Natural killer cell (primary cell): ENCODE measurements at places on chromosomes 5 and 9. TPM values are rescaled to one million over a fixed set of nuclear protein-coding genes. Genes with fewer than 3 reads are reported as not detected.

GRCh38 chr9:71648453-71648852 is 119.9 kb downstream of the CEMIP2 start:
- H3K27me3 ChIP-seq: no peaks in the 10 kb centered on the region
- H3K4me1 ChIP-seq: peaks cover 22% of the 10 kb centered on the region
- no peak overlapping the region for H3K27ac ChIP-seq
- DNase-seq: no peak
- H3K36me3 ChIP-seq: no peaks in the 10 kb centered on the region

DNA sequence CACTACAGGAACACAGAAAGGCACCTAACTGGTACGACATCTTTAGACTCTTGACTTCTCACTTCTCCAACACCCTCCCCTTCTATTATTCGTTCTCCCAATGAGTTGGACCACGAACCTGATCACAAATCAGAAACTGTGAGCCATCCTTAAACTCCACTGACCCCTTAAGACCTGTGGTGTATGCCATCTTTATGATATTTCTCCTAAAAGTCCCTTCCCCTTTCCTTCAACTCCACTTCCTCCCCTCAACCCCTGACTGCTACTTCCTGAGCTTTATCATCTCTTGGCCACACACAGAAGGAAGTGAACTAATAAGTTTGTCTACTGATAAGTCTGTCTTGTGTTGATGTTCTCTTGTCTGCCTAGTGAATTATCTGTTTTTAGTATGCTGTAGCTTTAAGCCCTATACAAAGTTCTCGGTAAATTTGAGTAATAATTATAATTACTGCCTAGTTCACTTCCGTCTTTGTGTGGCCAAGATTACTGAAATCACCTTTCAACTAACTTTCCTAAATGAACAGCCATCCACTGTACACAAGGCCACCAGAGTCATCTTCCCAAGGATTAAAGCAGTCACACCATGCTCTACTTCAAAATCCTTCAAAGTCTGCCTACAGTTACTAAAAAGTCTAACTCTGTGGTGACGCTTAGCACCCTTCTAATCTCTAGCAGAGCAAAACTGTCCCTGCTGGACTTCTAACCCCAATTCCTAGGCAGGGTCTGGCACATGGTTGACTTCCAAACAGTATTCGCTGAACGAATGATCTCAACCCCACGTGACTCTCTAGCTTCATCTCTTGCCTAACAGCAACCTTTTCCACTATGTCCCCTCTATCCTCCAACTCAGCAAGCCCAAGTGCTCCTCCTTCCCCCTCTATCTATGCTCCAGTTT is 23.2 kb downstream of the ELOVL7 start:
- H3K4me3 ChIP-seq: no peak overlapping the region
- no peaks in the 10 kb centered on the region for H3K27me3 ChIP-seq
- no peaks in the 10 kb centered on the region for H3K4me1 ChIP-seq
- no peak overlapping the region for H3K27ac ChIP-seq
- DNase-seq: no peak
- no peaks in the 10 kb centered on the region for H3K36me3 ChIP-seq

GRCh38 chr5:147586832-147587231 is 77.0 kb upstream of the DPYSL3 start:
- no peaks in the 10 kb centered on the region for H3K27me3 ChIP-seq
- H3K4me1 ChIP-seq: no peaks in the 10 kb centered on the region
- no peak for DNase-seq
- H3K4me3 ChIP-seq: no peak overlapping the region

GRCh38 chr5:69271376-69271775 is 36.7 kb downstream of the CDK7 start:
- H3K27me3 ChIP-seq: no peaks in the 10 kb centered on the region
- H3K4me1 ChIP-seq: no peaks in the 10 kb centered on the region
- no peak overlapping the region for H3K4me3 ChIP-seq
- H3K36me3 ChIP-seq: peaks cover 47% of the 10 kb centered on the region
- H3K27ac ChIP-seq: no peak overlapping the region

DNA sequence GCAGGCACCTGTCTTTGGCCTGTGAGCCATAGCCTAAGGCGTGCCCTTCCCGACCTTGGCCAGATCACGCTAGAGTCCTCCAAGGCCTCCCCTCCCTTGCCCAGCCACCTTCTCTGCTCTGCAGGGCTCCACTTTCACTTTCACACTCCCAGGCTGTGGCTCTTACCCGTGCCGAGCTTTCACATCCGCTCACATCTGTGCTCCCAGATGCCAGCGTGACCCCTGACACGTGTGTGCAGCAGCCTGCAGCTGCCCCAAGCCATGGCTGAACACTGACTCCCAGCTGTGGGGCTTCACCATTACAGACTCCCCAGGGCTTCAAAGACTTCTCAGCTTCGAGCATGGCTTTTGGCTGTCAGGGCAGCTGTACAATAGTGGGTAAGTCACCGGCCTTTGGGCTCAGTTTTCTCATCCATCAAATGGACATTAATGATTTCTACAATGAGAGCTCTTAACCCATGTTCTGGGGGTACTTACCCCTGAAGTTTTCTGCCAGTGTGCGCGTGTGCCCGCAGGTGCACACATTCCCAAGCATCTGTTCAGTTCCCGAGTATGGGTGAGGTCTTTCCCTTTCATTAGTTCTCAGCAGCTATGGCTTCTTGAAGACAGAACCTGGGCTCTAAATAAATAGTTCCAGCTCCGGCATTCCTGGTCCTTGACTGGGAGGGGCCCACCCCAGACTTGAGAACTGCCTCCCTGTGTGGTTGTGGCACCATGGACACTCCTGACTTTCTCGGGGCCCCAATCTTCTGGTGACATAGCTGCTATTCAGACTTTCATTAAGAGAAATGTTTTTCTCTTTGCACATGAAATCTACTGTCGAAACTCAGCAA is 118.6 kb downstream of the RGS3 start:
- peak overlapping the region; percentile 81 for H3K27ac ChIP-seq
- no peaks in the 10 kb centered on the region for H3K27me3 ChIP-seq
- H3K36me3 ChIP-seq: peaks cover 47% of the 10 kb centered on the region
- peak; percentile 93 for DNase-seq
- H3K4me1 ChIP-seq: peaks cover 82% of the 10 kb centered on the region

DNA sequence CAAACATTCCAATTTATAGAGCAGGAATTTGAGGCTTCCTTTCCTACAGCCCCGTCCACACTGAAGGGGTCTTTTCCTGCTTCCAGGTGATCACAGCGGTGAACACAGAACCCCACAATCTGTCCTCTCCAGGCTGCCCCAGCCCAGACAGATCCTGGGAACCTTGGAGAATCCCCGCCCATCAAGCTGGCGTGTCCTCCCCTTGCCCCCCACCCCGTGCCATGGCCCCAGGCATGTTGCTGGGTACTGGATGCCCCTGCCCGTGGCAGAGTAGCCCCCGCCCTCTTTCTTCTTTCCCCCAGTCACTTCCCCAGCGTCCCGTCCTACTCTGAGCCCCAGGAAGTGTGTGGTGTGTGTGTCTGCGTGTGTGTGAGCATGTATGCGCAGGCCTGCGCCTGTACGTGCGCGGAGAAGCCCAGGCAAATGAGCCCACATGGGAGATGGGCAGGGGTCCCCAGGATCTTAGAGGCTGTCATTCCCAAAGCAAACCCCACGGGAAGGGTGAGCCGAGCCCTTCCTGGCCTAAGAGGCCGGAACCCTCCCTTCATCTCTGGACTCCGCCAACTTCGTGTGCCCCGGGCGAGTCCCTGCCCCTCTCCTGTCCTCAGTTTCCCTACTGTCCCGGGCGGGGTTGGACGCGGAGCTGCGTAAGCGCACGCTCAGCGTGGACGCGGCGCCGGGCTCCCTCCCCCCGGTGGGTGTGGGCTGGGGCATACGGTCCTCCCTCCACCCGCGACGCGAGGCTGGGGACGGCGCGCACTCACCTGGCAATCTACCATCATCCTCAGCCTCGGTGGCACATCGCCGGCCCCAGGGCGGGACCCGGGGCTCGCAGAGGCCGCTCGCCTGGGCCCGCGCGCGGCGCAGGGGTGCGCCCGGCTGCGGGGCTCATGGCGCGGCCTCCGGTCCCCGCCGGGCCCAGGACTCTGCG is 15.2 kb downstream of the GBGT1 start:
- peak overlapping the region; percentile 75 for H3K4me3 ChIP-seq
- H3K4me1 ChIP-seq: peaks cover 54% of the 10 kb centered on the region
- H3K36me3 ChIP-seq: no peaks in the 10 kb centered on the region
- no peaks in the 10 kb centered on the region for H3K27me3 ChIP-seq
- peak; percentile 86 for DNase-seq

- peak overlapping the region; percentile 80 for H3K27ac ChIP-seq
- H3K36me3 ChIP-seq: peaks cover 4% of the 10 kb centered on the region
- DNase-seq: peak; percentile 85
- peaks cover 79% of the 10 kb centered on the region for H3K4me1 ChIP-seq
- no peaks in the 10 kb centered on the region for H3K27me3 ChIP-seq
- peak overlapping the region; percentile 95 for H3K4me3 ChIP-seq
These were observed 2.4 kb downstream of the ANXA6 start for GRCh38 chr5:151154931-151155774.

- no peaks in the 10 kb centered on the region for H3K4me1 ChIP-seq
- no peak overlapping the region for H3K27ac ChIP-seq
- no peak for DNase-seq
- H3K36me3 ChIP-seq: no peaks in the 10 kb centered on the region
- no peak overlapping the region for H3K4me3 ChIP-seq
- no peaks in the 10 kb centered on the region for H3K27me3 ChIP-seq
These were observed 132.2 kb downstream of the ZNF354C start for GRCh38 chr5:179192185-179192890.

UGT3A1 gene
- not detected for total RNA-seq

- H3K4me1 ChIP-seq: no peaks in the 10 kb centered on the region
- no peaks in the 10 kb centered on the region for H3K36me3 ChIP-seq
- H3K27me3 ChIP-seq: no peaks in the 10 kb centered on the region
- no peak overlapping the region for H3K4me3 ChIP-seq
- no peak overlapping the region for H3K27ac ChIP-seq
- DNase-seq: no peak
These were observed 14.5 kb downstream of the EDIL3 start for GRCh38 chr5:84370176-84370575.

GRCh38 chr9:92003308-92004044 is 53.4 kb upstream of the ROR2 start:
- H3K27me3 ChIP-seq: no peaks in the 10 kb centered on the region
- no peak for DNase-seq
- no peaks in the 10 kb centered on the region for H3K4me1 ChIP-seq
- no peaks in the 10 kb centered on the region for H3K36me3 ChIP-seq

DNA sequence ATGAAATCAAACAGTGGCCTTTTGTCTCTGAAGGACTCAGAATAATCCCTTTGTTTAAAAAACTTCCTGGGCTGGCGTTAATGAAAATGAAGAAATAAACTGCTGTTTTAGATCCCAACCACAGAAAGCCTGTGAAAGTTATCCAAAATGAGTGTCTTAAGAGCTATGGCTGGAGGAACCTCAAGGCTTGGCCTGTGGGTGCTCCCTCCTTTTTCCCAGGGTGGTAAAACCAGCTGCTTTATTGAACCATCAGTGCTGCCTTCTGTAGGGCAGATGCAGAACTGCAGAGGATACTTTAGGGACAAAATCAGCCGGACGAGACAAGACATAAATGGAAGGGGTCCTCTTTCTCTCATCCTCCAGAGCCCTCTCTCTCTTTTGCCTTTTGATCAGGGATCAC is 100.9 kb downstream of the SMARCA2 start:
- no peaks in the 10 kb centered on the region for H3K4me1 ChIP-seq
- H3K27me3 ChIP-seq: no peaks in the 10 kb centered on the region
- no peak overlapping the region for H3K27ac ChIP-seq
- no peak overlapping the region for H3K4me3 ChIP-seq
- peaks cover 90% of the 10 kb centered on the region for H3K36me3 ChIP-seq

DNA sequence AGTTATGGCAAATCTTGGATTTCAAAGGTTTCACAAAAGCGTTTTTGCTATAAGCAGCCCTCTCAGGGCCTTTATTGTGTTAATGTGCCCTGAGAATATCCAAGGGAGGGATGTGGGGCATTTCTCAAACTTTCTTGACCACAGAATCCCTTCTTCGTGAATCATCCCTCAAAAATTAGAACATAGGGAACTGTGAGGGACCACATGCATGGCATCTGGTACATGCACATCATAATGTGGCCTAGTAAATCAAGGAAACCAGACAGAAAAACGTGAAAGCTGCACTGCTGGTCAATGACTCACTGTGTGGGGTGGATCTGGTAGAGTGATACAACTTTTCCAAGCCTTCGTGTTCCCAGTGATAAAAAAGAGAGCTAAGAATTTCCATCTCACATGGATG is 22.4 kb downstream of the DDX31 start:
- DNase-seq: no peak
- no peak overlapping the region for H3K27ac ChIP-seq
- H3K4me1 ChIP-seq: no peaks in the 10 kb centered on the region
- peaks cover 79% of the 10 kb centered on the region for H3K36me3 ChIP-seq

KIF4B gene
- total RNA-seq: not detected

- H3K4me1 ChIP-seq: peaks cover 21% of the 10 kb centered on the region
- no peak overlapping the region for H3K4me3 ChIP-seq
- no peak overlapping the region for H3K27ac ChIP-seq
- no peaks in the 10 kb centered on the region for H3K36me3 ChIP-seq
- H3K27me3 ChIP-seq: no peaks in the 10 kb centered on the region
- DNase-seq: no peak
These were observed 37.7 kb downstream of the RGS3 start for GRCh38 chr9:113501129-113501686.

ELOVL7 gene
- 0.48 TPM for total RNA-seq

DMRT3 gene
- not detected for total RNA-seq

DNA sequence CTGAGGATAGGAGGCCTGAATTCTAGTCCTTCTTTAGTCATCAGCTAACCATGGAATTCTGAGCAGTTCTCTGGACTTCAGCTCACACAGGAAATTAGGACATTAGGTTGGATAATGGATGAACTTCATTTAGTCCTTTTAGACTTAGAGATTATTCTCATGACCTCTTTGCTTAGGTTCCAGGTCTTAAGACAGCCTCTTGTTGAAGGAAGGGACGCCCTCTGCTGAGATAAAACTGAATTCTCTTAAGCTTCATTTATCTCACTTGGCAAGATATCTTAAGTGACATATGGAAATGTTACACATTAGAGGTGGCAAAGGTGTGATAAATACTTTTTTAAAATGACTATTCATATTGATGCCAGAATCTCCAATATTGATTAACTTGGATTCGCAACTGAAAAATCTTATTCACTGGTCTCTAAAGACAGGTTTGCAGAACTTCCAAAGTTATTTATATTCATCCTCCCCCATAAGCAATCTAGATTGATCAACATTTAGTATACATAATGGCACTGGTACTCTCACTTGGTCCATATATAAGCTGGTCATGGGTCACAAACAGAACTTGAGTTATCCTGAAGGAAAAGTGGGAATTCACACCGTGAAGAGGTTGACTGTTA is 16.9 kb upstream of the ZNF366 start:
- no peaks in the 10 kb centered on the region for H3K36me3 ChIP-seq
- H3K4me1 ChIP-seq: no peaks in the 10 kb centered on the region
- H3K4me3 ChIP-seq: no peak overlapping the region
- DNase-seq: no peak
- H3K27ac ChIP-seq: no peak overlapping the region
- H3K27me3 ChIP-seq: no peaks in the 10 kb centered on the region

- H3K36me3 ChIP-seq: peaks cover 4% of the 10 kb centered on the region
- H3K27ac ChIP-seq: no peak overlapping the region
- no peaks in the 10 kb centered on the region for H3K27me3 ChIP-seq
- no peak for DNase-seq
These were observed 100.3 kb downstream of the SYK start for GRCh38 chr9:90901933-90902332.

GRCh38 chr9:36317766-36318165 is 59.5 kb upstream of the GNE start:
- H3K4me1 ChIP-seq: no peaks in the 10 kb centered on the region
- DNase-seq: no peak
